8988T (cell line): ENCODE measurements at places on chromosomes 4 and X.

DNA sequence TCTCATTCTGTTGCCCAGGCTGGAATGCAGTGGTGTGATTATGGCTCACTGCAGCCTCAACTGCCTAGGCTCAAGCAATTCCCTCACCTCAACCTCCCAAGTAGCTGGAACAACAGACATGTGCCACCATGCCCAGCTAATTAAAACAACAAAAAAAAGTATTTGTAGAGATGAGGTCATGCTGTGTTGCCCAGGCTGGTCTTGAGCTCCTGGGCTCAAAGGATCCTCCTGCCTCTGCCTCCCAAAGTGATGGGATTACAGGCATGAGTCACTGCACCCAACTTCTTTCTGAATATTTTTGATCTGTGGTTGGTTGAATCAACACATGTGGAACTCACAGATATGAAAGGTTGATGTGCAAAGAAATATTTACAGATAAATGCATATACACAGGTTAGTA, 18.5 kb upstream of the SEPTIN11 start:
- DNase-seq, result no peak

DNA sequence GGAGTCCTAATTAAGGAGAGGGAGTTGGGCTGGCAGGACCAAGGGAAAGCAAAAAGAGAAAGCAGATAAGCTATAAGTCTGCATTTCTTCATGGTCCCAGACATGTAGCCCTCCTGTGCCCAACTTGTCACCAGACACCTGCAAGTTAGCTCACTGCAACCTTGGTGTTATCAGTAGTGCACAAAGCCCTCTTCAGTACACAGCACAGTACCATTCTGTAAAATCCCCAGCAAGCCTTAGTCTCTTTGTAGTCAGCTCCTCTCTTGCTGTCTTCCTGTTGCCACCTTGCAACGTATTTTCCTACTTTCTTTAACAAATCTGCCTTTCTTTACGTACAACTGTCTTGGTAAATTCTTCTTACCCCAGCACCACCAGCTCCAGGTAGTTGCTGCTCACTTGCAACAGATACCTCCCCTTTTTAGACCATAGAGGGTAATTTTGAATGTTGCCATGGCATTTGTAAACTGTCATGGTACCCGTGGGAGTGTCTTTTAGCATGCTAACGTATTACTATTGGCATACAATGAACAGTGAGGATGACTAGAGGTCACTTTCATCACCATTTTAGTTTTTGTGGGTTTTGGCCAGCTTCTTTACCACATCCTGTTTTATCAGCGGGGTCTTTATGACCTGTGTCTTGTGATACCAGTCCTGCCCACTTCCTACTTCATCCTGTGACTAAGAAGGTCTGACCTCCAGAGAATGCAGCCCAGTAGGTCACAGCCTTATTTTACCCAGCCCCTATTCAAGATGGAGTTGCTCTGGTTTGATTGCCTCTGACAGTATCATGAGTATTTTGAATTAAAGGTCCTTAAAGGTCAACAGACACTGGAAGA, 28.3 kb upstream of the AP1S2 start:
- no peak for DNase-seq

- no peak for DNase-seq
Observed at GRCh38 chrX:63581398-63581797, 203.6 kb downstream of the ARHGEF9 start.

DNA sequence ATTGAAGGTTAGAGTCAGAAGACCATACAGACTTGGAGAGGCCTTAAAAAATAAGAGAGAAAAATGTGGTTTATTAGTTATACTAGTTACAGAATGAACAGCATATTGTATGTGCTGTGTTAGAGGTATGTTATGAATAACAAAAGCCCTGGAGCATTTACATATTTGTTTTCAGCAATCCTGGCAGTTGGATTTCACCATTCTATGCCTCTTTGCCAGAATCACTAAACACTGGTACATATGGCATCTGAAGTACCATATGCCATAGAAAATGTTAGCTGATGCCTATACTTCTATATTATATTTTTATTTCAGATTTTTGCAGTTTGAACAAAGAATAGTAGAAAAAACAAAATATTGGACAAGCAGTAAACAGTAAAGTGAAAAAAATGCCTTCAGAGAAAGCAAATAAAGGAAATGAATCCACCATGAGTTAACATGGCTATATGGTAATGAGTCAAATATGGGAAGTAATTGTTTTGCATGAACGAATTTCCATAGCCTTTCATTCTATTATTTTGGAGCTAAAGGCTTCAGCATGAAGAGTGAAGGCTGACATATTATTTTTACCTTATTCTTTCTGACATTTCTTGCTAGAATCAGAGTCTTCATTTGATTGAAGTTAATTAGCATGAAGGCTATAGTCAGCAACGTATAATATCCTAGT, 41.9 kb upstream of the PRDM8 start:
- DNase-seq, result no peak

- DNase-seq, result no peak
Observed at GRCh38 chr4:170497112-170497511, 407.4 kb upstream of the AADAT start.

- no peak for DNase-seq
Observed at GRCh38 chr4:87375719-87376291, 15.2 kb downstream of the HSD17B11 start.

DNA sequence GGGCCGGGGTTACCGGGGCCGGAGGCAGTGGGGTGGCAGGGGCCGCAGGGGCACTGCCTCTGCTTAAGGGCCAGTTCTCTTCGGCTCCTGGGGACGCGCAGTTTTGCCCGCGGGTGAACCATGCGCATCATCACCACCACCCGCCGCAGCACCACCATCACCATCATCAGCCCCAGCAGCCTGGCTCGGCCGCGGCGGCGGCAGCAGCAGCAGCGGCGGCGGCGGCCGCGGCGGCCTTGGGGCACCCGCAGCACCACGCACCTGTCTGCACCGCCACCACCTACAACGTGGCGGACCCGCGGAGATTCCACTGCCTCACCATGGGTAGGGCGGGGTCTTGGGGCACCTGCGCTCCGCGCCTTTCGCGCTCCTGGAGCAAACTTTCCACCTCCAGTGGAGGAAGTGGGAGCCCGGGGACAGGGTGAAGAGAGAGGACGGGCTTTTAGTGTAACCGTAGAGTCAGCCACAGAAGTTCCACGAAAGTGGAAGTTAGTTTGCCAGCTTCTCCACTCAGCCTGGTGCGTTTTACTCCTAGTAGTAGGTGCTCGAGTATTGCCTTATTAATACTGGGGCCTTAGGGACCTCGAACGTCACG, 729 bp downstream of the GSX2 start:
- DNase-seq, result no peak

- DNase-seq, result no peak
Observed at GRCh38 chrX:131778269-131779218, 234.7 kb downstream of the OR13H1 start.
